Hepatocyte (in vitro differentiated cells): ENCODE measurements at places on chromosomes 7 and 10. TPM values are rescaled to one million over a fixed set of nuclear protein-coding genes. Genes with fewer than 3 reads are reported as not detected.

GRCh38 chr10:79249186-79250121 is 97.8 kb upstream of the PPIF start:
- no peak for DNase-seq
- no peaks in the 10 kb centered on the region for H3K27me3 ChIP-seq
- no peaks in the 10 kb centered on the region for H3K36me3 ChIP-seq
- no peak overlapping the region for H3K4me3 ChIP-seq
- no peak overlapping the region for H3K27ac ChIP-seq

DNA sequence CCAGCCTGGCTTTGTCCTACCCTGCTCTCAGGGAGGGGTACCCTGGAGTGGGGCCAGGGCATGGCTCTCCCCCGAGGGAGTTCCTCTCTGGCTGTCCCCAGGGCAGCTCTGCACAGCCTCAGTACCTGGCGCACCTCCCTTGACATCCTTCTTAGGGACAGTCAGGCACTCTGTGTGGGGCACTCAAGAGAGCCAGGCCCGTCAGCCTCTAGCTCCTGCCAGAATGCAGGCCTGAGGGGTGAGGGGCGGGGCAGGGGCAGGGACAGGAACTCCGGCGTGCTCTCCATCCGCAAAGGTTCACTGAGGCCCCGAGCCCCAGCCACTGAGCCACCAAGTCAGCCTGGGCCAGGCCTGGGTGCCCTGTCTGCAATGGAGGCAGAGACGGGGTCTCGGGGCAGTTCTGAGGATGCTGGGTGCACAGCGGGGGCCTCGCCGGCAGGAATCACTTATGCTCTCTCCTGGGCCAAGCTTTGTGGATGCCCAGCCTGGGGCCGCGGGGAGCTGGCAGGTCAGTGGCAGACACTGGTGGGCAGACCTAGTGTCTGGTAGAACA is 10.1 kb downstream of the LIMK1 start:
- no peaks in the 10 kb centered on the region for H3K36me3 ChIP-seq
- H3K4me3 ChIP-seq, result no peak overlapping the region
- peak overlapping the region; percentile 81 for H3K27ac ChIP-seq
- peaks cover 21% of the 10 kb centered on the region for H3K4me1 ChIP-seq
- no peaks in the 10 kb centered on the region for H3K27me3 ChIP-seq
- DNase-seq, result no peak

GRCh38 chr7:18119985-18120384 is 92.3 kb upstream of the PRPS1L1 start:
- no peak for DNase-seq
- H3K4me1 ChIP-seq, result no peaks in the 10 kb centered on the region
- no peaks in the 10 kb centered on the region for H3K36me3 ChIP-seq

DNA sequence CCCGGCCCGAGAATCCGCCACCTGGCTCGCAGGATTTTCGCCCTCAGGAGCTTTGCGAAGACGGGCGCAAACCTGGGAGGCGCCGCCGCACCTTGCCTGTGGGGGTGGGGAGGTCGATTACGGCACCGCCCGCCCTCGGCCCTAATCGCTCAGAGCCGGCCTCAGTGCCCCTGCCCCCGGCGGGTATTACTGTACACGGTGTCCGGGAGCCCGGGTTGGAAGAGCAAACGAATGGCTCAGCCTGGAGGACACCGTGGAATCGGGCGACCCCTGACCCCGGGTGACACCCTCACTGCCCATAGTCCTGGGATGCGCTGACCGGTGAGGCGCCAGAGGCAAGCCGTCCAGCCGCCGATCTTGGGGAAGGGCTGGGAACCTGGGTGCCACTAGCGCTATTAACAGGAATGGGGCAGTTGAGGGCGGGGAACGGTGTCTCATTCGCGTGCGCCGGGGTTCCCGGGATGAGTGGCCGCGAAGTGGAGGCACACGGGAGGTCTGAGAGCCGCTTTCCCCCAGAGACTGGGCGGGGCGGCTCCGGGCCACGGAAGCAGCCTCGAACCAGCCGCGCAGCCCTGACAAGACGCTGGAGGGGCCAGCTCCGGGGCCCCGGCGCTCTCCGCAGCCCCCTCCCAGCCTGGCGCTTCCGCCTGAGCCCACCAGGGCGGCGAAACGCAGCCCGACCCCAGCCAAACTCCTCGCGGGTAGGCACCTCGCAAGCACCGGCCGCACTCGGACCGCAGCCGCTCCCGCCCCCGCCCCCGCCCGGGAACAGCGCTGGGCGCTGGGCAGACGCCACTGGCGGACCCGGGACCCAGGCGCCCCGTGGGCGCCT is 167.5 kb downstream of the NRF1 start:
- peaks cover 28% of the 10 kb centered on the region for H3K4me1 ChIP-seq
- peaks cover 62% of the 10 kb centered on the region for H3K27me3 ChIP-seq
- peak overlapping the region; percentile 89 for H3K27ac ChIP-seq

DNA sequence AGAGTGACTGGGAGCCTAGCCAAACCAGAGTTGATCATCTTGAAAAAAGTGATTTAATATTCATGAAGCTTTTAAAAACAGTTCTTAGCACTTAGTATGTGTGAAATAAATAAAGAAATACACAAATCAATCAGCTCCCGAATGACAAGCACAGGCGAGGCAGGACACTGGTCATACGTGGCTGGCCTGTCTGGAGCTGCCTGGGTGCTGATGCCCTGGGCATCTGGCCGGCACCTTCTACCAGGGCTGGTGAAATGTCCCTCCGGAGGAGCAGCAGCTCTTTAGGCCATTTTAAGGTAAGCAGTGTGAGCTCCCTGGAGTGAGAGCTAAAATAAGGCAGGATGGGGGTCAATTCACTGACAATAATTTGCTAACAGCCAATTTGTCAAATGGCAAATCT is 23.7 kb downstream of the IL15RA start:
- no peak overlapping the region for H3K4me3 ChIP-seq
- no peaks in the 10 kb centered on the region for H3K36me3 ChIP-seq
- H3K27me3 ChIP-seq, result no peaks in the 10 kb centered on the region
- no peak for DNase-seq

- H3K4me3 ChIP-seq, result no peak overlapping the region
- DNase-seq, result no peak
- no peak overlapping the region for H3K27ac ChIP-seq
Measured at GRCh38 chr10:13189961-13190360, 28.6 kb downstream of the MCM10 start.

- no peaks in the 10 kb centered on the region for H3K4me1 ChIP-seq
- no peaks in the 10 kb centered on the region for H3K27me3 ChIP-seq
- H3K36me3 ChIP-seq, result no peaks in the 10 kb centered on the region
- no peak overlapping the region for H3K27ac ChIP-seq
- DNase-seq, result no peak
- no peak overlapping the region for H3K4me3 ChIP-seq
Measured at GRCh38 chr7:87882151-87882937, 6.1 kb downstream of the DBF4 start.

DNA sequence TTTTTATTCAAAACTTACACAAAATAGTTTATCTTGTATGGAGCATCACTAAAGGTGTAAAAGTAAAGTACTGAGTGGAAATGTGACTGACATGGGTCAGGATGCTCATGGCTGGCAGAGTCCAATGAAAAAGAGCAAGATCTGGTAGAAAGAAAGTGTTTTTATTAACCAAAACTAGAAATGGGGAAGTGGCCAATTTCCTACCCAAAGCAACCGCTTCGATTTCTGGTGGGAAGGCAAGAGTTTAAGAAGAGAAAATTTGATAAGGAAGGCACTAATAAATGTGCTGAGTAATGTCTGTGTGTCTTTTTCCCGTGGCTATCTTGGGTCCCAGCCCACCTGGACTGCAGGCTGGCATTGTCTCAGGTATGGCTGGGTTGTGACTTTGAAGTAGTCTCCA is 277.7 kb downstream of the ANKRD7 start:
- H3K27me3 ChIP-seq, result no peaks in the 10 kb centered on the region
- no peak overlapping the region for H3K27ac ChIP-seq
- no peak for DNase-seq
- H3K4me1 ChIP-seq, result no peaks in the 10 kb centered on the region
- no peak overlapping the region for H3K4me3 ChIP-seq

DNA sequence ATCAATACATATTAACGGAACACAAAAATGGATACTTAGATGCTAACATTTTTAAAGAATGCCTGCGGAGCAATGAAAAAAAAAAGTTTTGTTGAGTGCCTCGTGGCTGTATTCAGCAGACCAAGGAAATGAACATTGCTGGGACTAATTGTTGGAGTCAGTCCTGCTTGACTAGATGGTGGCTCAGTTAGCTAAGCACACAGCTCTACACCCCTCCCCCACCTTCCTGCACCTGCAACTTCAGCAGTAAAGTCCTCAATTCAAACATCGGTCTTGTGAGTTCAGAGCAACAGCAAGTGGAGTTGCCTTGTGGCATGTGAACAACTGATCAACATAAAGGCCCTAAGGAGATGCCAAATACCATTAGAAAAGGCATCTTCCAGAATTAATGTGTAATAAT is 326.0 kb upstream of the NPSR1 start:
- no peak for DNase-seq
- H3K4me3 ChIP-seq, result no peak overlapping the region
- H3K4me1 ChIP-seq, result no peaks in the 10 kb centered on the region
- no peak overlapping the region for H3K27ac ChIP-seq

DNA sequence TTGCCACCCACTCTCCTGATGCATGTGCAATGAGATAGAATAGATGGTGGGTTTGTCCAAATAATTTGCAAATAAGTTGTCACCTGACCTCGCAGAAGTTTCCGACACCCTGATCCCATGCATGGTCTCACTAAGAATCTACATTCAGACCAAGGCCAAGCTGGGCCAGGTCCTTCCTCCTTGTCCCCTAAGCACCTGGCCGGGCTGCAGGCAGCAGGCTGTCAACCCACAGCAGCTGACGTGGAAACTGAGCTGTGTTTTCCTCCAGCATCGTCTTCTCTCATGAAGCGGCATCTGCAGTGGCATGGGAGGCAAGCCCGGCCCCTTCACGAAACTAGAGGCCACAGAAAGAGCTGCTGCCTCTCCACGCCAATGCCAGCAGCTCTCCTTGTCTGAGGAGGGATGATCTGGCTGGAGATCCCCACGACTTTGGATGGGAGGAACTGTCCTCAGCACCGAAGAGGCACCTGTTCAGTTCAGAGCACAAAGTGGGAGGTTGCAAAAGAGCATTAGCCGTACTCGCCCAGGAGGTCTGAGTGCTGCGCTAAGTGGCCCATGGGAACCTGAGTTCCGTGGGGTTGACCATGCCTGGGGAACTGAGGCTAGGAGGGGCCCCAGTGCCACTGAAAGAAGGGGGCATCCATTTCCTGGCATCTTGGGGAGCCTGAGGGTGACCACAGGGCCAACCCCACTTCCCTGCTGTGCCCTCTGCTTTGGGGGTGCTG is 110.5 kb upstream of the INSIG1 start:
- no peak overlapping the region for H3K4me3 ChIP-seq
- DNase-seq, result no peak
- no peak overlapping the region for H3K27ac ChIP-seq
- H3K4me1 ChIP-seq, result peaks cover 3% of the 10 kb centered on the region

GRCh38 chr10:20616056-20616671 is 280.9 kb downstream of the NEBL start:
- H3K4me1 ChIP-seq, result no peaks in the 10 kb centered on the region
- no peaks in the 10 kb centered on the region for H3K27me3 ChIP-seq
- no peaks in the 10 kb centered on the region for H3K36me3 ChIP-seq
- no peak overlapping the region for H3K4me3 ChIP-seq

GRCh38 chr10:15758618-15759017 is 38.9 kb upstream of the ITGA8 start:
- H3K27ac ChIP-seq, result no peak overlapping the region
- H3K27me3 ChIP-seq, result peaks cover 6% of the 10 kb centered on the region
- no peak overlapping the region for H3K4me3 ChIP-seq
- no peak for DNase-seq
- H3K36me3 ChIP-seq, result no peaks in the 10 kb centered on the region
- H3K4me1 ChIP-seq, result no peaks in the 10 kb centered on the region

DNA sequence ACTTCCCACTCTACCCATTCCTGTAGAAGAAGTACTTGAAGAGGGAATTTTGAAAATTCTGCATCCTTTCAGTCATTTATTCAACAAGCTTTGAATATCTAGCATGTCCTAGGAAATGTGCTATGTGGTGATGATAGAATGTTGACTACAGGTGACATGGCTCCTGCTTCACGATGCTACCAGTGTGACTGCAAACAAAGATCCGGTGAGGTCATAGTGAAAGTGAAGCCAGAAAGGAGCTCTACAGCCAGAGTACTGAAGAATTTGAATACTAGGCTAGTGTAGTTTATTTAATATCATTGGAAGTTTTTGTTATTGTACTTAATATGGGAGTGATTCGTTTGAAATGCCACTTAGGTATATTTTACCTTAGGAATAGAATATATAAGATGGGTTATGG is 348.1 kb downstream of the TFEC start:
- H3K27me3 ChIP-seq, result no peaks in the 10 kb centered on the region
- no peak for DNase-seq
- H3K27ac ChIP-seq, result no peak overlapping the region
- H3K4me1 ChIP-seq, result peaks cover 4% of the 10 kb centered on the region
- no peaks in the 10 kb centered on the region for H3K36me3 ChIP-seq
- H3K4me3 ChIP-seq, result no peak overlapping the region

- H3K4me3 ChIP-seq, result no peak overlapping the region
- DNase-seq, result no peak
- no peaks in the 10 kb centered on the region for H3K27me3 ChIP-seq
- H3K36me3 ChIP-seq, result no peaks in the 10 kb centered on the region
- no peak overlapping the region for H3K27ac ChIP-seq
- H3K4me1 ChIP-seq, result no peaks in the 10 kb centered on the region
Measured at GRCh38 chr7:111835066-111835465, 272.8 kb upstream of the IMMP2L start.

GRCh38 chr10:99532687-99533495 is at the start of gene NKX2-3:
Gene NKX2-3, plus strand, starts transcription at chr10:99532942. Its CDS starts 190 bp downstream, at chr10:99533132.
- peaks cover 98% of the 10 kb centered on the region for H3K27me3 ChIP-seq
- no peak within 1 kb of the TSS for H3K27ac ChIP-seq
- H3K4me3 ChIP-seq, result no peak within 1 kb of the TSS

GRCh38 chr7:74306730-74307469 is 17.7 kb downstream of the CLIP2 start:
- no peak for DNase-seq
- no peak overlapping the region for H3K27ac ChIP-seq
- H3K36me3 ChIP-seq, result no peaks in the 10 kb centered on the region
- no peaks in the 10 kb centered on the region for H3K4me1 ChIP-seq

- no peak overlapping the region for H3K27ac ChIP-seq
- no peaks in the 10 kb centered on the region for H3K36me3 ChIP-seq
- DNase-seq, result no peak
- H3K27me3 ChIP-seq, result no peaks in the 10 kb centered on the region
Measured at GRCh38 chr7:46080595-46081159, 159.6 kb upstream of the IGFBP3 start.

GRCh38 chr10:122112625-122113160 is 123.7 kb downstream of the TACC2 start:
- peaks cover 17% of the 10 kb centered on the region for H3K4me1 ChIP-seq
- no peaks in the 10 kb centered on the region for H3K36me3 ChIP-seq
- H3K4me3 ChIP-seq, result peak overlapping the region; percentile 79
- H3K27ac ChIP-seq, result peak overlapping the region; percentile 99

The SORCS1 gene
- polyA plus RNA-seq, result 1.1 and 2.2 TPM in 2 replicates

The MOGAT3 gene
- 10.5 and 14.0 TPM in 2 replicates for polyA plus RNA-seq

The SPDYE18 gene
- polyA plus RNA-seq, result 0.61 and 0.69 TPM in 2 replicates

The LRIT1 gene
- not detected in 2 replicates for polyA plus RNA-seq

The KNDC1 gene
- 4.0 and 4.3 TPM in 2 replicates for polyA plus RNA-seq

The FBH1 gene
- polyA plus RNA-seq, result 72.9 and 80.3 TPM in 2 replicates

The NME8 gene
- polyA plus RNA-seq, result 0.23 TPM in 1 of 2 replicates, not detected in the other

The KIAA1549 gene
- polyA plus RNA-seq, result 2.8 and 3.4 TPM in 2 replicates

The ZNF485 gene
- 0.15 and 1.4 TPM in 2 replicates for polyA plus RNA-seq

The TET1 gene
- polyA plus RNA-seq, result 2.4 and 3.2 TPM in 2 replicates

The TAS2R3 gene
- not detected in 2 replicates for polyA plus RNA-seq

The FAM53B gene
- polyA plus RNA-seq, result 9.1 and 10.3 TPM in 2 replicates

The SYT15B gene
- polyA plus RNA-seq, result 0.65 and 0.69 TPM in 2 replicates

The MYPN gene
- polyA plus RNA-seq, result not detected in 2 replicates
